ENCODE measurements at places on chromosomes 16 and 17. TPM values are rescaled to one million over a fixed set of nuclear protein-coding genes. Genes with fewer than 3 reads are reported as not detected.

The PLEKHH3 gene
- 41.5 TPM for total RNA-seq

The PRAC1 gene
- not detected for total RNA-seq

DNA sequence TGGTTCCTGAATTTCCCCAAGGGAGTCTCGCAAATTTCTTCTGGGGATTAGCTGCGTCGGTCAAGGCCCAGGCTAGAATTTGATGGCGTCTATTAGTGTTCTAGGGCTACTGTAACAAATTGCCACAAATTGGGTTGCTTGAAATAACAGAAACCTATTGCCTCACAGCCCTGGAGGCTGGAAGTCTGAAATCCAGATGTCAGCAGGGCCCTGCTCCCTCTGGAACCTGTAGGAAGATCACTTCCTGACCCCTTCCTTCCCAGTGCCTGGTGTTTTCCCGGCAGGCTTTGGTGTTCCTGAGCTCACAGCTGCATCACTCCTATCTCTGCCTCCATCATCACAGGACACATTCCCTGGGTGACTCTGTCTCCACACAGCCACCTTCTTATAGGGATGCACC lies 24.4 kb downstream of the DHRS7C start:
- no peaks in the 10 kb centered on the region for H3K4me1 ChIP-seq
- H3K27me3 ChIP-seq, result peaks cover 20% of the 10 kb centered on the region
- DNase-seq, result peak; percentile 22
- no peak overlapping the region for H3K4me3 ChIP-seq

- DNase-seq, result no peak
- H3K4me3 ChIP-seq, result no peak overlapping the region
- peaks cover 1% of the 10 kb centered on the region for H3K36me3 ChIP-seq
- no peaks in the 10 kb centered on the region for H3K27me3 ChIP-seq
Observed at GRCh38 chr16:11619327-11619851, 32.7 kb upstream of the LITAF start.

- no peak for DNase-seq
- no peak overlapping the region for H3K4me3 ChIP-seq
- peaks cover 6% of the 10 kb centered on the region for H3K4me1 ChIP-seq
- H3K36me3 ChIP-seq, result no peaks in the 10 kb centered on the region
- H3K27me3 ChIP-seq, result peaks cover 51% of the 10 kb centered on the region
Observed at GRCh38 chr17:185445-186138, 4.1 kb upstream of the DOC2B start.

DNA sequence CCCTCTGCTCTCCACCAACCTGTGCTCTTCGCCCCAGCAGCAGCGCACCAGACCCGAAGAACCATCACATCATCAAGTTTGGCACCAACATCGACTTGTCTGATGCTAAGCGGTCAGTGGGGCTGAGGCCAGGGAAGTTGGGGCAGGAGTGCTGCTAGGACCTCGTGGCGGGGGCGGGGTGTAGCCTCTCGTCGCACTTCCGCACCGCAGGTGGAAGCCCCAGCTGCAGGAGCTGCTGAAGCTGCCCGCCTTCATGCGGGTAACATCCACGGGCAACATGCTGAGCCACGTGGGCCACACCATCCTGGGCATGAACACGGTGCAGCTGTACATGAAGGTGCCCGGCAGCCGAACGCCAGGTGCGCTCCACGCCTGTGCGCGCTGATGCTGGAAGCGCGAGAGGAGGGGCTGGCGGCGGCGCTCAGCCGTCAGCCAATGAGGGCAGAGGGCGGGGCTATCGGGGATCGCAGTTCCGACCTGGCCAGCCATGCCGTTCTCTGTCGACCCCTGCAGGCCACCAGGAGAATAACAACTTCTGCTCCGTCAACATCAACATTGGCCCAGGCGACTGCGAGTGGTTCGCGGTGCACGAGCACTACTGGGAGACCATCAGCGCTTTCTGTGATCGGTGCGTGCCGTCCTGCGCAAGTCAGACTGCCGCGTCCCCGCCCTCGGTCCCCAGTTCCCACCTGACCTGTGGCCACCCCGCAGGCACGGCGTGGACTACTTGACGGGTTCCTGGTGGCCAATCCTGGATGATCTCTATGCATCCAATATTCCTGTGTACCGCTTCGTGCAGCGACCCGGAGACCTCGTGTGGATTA lies 3.2 kb upstream of the TMEM88 start:
- peak overlapping the region; percentile 49 for H3K27ac ChIP-seq
- peaks cover 5% of the 10 kb centered on the region for H3K4me1 ChIP-seq

GRCh38 chr17:56891751-56892150 lies 22.1 kb downstream of the TRIM25 start:
- H3K4me3 ChIP-seq, result no peak overlapping the region
- H3K4me1 ChIP-seq, result no peaks in the 10 kb centered on the region
- H3K27me3 ChIP-seq, result no peaks in the 10 kb centered on the region
- peaks cover 39% of the 10 kb centered on the region for H3K36me3 ChIP-seq

The CLDN6 gene
- total RNA-seq, result 0.27 TPM

- H3K4me1 ChIP-seq, result peaks cover 5% of the 10 kb centered on the region
- no peaks in the 10 kb centered on the region for H3K27me3 ChIP-seq
- no peak for DNase-seq
- H3K4me3 ChIP-seq, result no peak overlapping the region
Observed at GRCh38 chr16:65967376-65967775, 399.1 kb upstream of the CDH5 start.

The DNAJA2 gene
- total RNA-seq, result 44.6 TPM

DNA sequence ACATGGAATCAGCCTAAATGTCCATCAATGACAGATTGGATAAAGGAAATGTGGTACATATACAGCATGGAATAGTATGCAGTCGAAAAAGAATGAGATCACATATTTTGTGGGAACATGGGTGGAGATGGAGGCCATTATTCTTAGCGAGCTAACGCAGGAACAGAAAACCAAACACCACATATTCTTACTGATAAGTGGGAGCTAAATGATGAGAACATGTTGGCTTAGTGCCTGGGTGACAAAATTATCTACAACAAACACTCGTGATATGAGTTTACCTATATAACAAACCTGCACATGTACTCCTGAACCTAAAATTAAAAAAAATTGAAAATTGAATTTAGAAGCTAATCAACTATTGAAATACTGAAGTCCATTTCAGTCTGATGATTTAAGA lies 6.1 kb downstream of the ANKS4B start:
- no peak overlapping the region for H3K4me3 ChIP-seq
- peaks cover 12% of the 10 kb centered on the region for H3K27me3 ChIP-seq
- no peaks in the 10 kb centered on the region for H3K36me3 ChIP-seq
- no peaks in the 10 kb centered on the region for H3K4me1 ChIP-seq
- no peak for DNase-seq
- H3K27ac ChIP-seq, result no peak overlapping the region

GRCh38 chr16:14562691-14563491 lies 67.2 kb downstream of the PARN start:
- H3K27me3 ChIP-seq, result no peaks in the 10 kb centered on the region
- no peak overlapping the region for H3K4me3 ChIP-seq

The SEC14L5 gene
- total RNA-seq, result not detected

- DNase-seq, result no peak
- H3K4me3 ChIP-seq, result no peak overlapping the region
- peaks cover 1% of the 10 kb centered on the region for H3K36me3 ChIP-seq
- H3K27me3 ChIP-seq, result no peaks in the 10 kb centered on the region
Observed at GRCh38 chr16:64771273-64771672, 350.6 kb downstream of the CDH11 start.

GRCh38 chr16:57268804-57269800 lies 15.4 kb downstream of the PLLP start:
- no peak overlapping the region for H3K27ac ChIP-seq
- DNase-seq, result no peak
- H3K4me1 ChIP-seq, result no peaks in the 10 kb centered on the region
- no peak overlapping the region for H3K4me3 ChIP-seq
- no peaks in the 10 kb centered on the region for H3K27me3 ChIP-seq

The BAHCC1 gene
- 32.3 TPM for total RNA-seq

DNA sequence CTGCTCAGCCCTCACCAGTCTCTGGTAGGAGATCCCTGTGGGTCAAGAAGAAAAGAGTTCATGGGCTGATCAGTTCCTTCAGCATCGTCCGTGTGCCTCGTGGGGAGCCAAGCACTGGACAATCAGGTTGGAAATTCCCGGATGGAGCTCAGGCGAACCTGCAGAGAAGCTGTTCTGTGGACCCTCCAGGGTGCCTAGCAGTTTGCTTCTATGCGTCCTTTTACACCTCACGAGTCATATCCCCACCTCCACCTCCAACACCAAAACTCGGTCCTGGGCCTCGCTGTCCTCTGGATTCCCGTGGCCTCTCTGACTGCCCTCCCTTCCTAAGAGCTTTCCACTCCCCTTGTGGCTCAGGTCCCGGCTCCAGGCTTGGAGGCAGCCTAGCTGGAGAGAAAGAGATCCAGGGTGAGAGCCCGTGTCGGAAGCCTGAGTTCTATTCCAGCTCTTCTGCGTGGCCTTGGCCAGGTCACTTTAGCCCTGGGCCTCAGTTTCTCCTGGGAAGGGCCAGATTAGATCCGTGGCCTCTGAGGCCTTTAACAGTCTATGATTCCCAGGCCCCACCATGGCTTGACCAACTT lies 26.2 kb upstream of the PIK3R6 start:
- no peak overlapping the region for H3K27ac ChIP-seq
- no peaks in the 10 kb centered on the region for H3K36me3 ChIP-seq
- peaks cover 8% of the 10 kb centered on the region for H3K4me1 ChIP-seq
- no peak for DNase-seq
- H3K27me3 ChIP-seq, result peaks cover under 1% of the 10 kb centered on the region
- H3K4me3 ChIP-seq, result no peak overlapping the region

- H3K4me1 ChIP-seq, result peaks cover 16% of the 10 kb centered on the region
- no peak for DNase-seq
- no peaks in the 10 kb centered on the region for H3K27me3 ChIP-seq
- H3K4me3 ChIP-seq, result no peak overlapping the region
- peaks cover 30% of the 10 kb centered on the region for H3K36me3 ChIP-seq
- H3K27ac ChIP-seq, result no peak overlapping the region
Observed at GRCh38 chr16:57152096-57153093, 33.4 kb downstream of the PSME3IP1 start.

GRCh38 chr16:87033021-87033471 lies 284.1 kb downstream of the C16orf95 start:
- no peak overlapping the region for H3K4me3 ChIP-seq
- peaks cover 17% of the 10 kb centered on the region for H3K4me1 ChIP-seq
- no peaks in the 10 kb centered on the region for H3K27me3 ChIP-seq
- no peak for DNase-seq
- H3K36me3 ChIP-seq, result no peaks in the 10 kb centered on the region
- H3K27ac ChIP-seq, result no peak overlapping the region

DNA sequence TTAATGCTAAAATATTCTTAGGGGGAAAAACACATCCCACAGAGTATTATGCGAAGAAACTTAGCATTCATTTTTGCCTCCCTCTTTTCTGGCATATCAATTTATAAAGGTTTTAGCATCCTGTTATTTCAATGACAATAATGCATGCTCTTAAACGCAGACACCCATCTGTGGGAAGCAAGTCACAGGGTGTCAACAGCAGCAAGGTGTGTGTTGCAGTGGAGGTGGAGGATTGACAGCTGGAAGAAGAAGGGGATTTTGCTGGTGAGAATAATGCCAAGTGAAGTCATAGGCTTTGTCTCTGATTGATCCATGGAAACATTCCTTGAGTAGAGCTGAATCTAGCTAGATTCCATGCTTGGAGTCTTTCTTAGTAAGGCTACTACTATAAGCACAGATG lies 498.1 kb downstream of the NPIPA7 start:
- H3K4me3 ChIP-seq, result no peak overlapping the region
- peaks cover 9% of the 10 kb centered on the region for H3K27me3 ChIP-seq
- no peak overlapping the region for H3K27ac ChIP-seq
- DNase-seq, result no peak
- no peaks in the 10 kb centered on the region for H3K36me3 ChIP-seq

The SYCE1L gene
- 3.1 TPM for total RNA-seq

DNA sequence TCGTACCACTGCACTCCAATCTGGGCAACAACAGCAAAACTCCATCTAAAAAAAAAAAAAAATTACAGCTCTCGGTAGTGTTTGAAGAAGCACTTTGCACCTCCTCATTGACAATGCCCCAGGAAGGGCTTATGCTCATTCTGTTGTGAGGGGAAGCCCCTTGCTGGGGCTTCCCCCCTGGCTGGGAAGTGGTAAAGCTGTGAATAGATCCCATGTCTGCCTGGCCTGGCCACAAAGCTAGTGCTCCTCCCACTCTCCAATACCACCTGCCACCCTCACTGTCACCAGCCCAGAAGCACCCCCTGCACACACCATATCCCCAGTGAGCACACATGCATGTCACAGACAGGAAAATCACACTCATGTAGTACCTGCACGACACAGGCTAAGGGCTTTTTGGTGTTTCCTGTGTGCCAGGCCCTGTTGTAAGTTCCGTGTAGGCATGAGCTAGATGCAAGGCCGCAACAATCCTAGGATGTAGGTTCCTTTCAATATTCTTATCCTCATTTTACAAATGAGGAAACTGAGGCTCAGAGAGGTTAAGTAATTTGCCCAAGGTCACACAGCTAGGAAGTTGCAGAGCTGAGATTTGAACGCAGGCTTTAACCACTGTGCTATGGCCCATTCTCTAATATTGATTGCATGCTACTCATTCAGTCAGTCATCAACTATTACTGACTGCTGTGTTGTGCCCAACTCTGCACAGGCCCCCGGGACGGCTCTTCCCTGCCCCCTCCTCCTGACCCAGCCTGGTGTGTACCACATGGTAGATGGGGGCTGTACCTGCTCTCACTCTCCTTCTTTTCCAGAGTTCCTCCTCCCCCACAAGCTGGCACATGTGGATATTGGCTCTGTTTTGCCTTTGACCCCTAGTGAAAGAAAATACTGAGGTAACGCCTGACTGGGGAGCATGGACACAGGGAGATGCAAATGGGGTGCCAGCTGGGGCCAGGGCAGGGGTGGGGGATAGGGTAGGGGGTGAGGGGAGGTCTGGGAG lies 11.9 kb upstream of the COL1A1 start:
- peaks cover 100% of the 10 kb centered on the region for H3K4me1 ChIP-seq
- H3K27ac ChIP-seq, result peak overlapping the region; percentile 100
- no peak for DNase-seq
- H3K27me3 ChIP-seq, result no peaks in the 10 kb centered on the region
- no peak overlapping the region for H3K4me3 ChIP-seq
- H3K36me3 ChIP-seq, result no peaks in the 10 kb centered on the region

GRCh38 chr17:72613396-72613795 lies 479.1 kb downstream of the SLC39A11 start:
- H3K4me1 ChIP-seq, result peaks cover 38% of the 10 kb centered on the region
- peaks cover 1% of the 10 kb centered on the region for H3K36me3 ChIP-seq

Data from chondrocyte (in vitro differentiated cells).